ENCODE measurements at places on chromosomes 11 and 22.

GRCh38 chr22:18109410-18110193, 1.0 kb upstream of the TUBA8 start:
- no peak for DNase-seq

GRCh38 chr11:110434952-110435779, 5.4 kb downstream of the FDX1 start:
- no peak for DNase-seq

DNA sequence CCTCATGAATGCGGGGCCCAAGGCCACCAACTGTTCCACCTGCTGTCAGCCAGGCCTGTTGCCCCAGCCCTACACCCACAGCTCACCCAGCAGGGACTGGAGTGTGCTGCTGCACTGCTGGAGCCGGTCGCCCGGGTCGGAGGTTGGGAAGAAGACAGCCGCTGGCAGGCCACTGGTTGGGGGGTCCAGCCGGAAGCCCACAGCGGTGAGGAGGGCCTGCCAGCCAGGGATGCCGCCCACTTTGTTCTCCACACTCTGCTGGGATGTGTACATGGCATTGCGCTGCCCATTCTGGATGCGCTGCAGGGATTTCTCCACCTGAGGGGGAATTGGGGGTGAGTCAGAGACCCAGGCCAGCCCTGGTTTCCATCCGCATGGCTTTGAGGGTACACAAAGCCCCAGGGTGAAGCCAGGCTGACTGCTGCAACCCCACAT, 74.2 kb upstream of the PITPNB start:
- no peak for DNase-seq

DNA sequence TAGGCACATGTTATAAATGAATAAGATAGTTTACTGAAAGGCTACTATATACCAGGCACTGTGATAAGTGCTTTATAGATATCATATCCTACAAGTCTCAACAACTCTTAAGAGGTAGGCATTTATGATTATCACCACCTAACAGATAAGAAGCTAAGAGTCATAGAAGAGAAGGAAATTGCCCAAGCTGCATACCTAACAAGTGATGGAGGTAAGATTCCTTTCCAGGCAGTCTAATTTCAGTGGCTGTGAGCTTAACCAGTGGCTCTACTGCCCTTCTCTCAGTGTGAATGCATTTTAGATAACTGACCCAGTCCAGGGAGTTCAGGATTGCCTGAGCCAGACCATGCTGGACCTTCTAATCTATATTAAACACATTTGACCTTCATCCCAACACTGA, 39.2 kb downstream of the HEPHL1 start:
- no peak for DNase-seq

DNA sequence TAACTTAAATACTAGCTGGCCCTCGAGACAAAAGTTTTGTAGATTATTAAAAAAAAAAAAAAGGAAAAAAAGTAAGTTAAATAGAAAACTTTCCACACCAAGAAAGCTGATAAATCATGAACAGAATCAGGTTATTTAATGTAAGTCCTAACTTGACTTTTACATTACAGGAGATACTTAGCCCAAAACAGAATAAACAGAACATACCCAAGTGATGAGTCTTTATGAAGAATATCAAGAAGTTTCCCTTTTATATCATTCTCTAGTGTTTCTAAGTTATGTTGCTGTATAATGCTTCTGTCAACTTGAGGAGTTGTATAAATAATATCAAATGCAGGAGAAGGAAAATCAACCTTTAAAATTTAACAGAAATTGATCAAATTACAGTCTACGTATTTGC, 44.5 kb upstream of the RPS13 start:
- DNase-seq, result no peak

- DNase-seq, result no peak
Measured at GRCh38 chr11:35267504-35267903, 128.5 kb downstream of the CD44 start.

DNA sequence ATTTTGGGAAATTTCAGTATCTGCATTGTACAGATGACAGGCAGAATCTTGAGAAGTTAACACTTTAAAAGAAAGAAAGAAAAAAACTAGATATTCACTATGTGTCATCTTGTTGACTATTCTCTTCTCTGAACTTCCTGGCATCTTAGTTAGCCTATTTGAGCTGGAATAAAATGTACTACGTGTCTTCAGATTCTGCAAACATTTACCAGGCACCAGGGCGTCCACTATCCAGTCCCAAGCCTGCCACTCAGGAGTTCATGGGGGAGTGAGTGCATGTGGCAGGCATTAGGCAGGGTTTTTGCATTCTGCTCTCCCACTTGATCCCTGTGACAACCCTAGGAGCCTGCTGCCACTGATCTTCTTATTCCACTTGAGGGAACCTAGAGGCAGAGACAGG, 25.0 kb downstream of the TIMP3 start:
- DNase-seq, result no peak

GRCh38 chr11:75562836-75563484, 907 bp downstream of the SERPINH1 start:
- DNase-seq, result no peak

DNA sequence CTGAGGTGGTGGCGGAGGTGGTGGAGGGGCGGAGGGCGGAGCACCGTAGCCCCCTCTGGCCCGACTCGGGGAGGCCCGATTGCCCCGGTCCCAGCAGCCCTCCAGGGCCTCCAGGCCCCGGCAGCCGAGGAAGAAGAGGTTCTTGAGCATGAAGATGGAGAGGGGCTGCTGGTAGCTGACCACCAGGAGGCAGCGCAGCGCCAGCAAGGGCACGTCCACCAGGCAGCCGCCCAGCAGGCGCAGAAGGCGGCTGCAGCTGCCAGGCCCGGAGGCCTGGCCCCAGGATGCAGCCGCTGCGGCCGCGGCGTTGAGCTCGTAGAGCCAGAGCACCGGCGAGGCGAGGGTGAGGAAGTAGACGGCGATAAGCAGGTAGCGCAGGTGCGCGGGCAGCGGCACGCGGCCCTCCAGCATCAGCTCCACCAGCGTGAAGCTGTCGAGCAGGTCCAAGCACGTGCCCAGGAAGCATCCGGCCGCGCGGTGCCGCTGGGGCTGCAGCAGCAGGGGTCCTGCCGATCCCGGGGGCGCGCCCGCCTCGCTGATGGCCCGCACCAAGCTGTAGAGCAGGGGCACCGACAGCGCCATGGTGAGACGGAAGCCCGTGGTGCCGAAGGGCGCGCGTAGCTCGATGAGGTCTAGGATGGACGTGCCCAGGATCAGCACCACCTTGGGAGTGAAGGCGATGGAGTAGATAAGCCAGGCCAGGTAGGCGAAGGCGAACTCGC, 1.5 kb downstream of the TMEM121B start:
- no peak for DNase-seq

- DNase-seq, result no peak
Measured at GRCh38 chr11:79121351-79121750, 319.5 kb downstream of the TENM4 start.

- DNase-seq, result no peak
Measured at GRCh38 chr22:47130883-47131631, 368.6 kb downstream of the TBC1D22A start.

GRCh38 chr11:133907841-133908241, 48.9 kb downstream of the IGSF9B start:
- DNase-seq, result no peak

GRCh38 chr22:49582181-49582580, 245.5 kb downstream of the BRD1 start:
- DNase-seq, result no peak
